Activated T-helper 1 cell treated with Interleukin-2 at 50 U/mL for 16 hours (primary cell): ENCODE measurements at places on chromosomes 6 and 20.

DNA sequence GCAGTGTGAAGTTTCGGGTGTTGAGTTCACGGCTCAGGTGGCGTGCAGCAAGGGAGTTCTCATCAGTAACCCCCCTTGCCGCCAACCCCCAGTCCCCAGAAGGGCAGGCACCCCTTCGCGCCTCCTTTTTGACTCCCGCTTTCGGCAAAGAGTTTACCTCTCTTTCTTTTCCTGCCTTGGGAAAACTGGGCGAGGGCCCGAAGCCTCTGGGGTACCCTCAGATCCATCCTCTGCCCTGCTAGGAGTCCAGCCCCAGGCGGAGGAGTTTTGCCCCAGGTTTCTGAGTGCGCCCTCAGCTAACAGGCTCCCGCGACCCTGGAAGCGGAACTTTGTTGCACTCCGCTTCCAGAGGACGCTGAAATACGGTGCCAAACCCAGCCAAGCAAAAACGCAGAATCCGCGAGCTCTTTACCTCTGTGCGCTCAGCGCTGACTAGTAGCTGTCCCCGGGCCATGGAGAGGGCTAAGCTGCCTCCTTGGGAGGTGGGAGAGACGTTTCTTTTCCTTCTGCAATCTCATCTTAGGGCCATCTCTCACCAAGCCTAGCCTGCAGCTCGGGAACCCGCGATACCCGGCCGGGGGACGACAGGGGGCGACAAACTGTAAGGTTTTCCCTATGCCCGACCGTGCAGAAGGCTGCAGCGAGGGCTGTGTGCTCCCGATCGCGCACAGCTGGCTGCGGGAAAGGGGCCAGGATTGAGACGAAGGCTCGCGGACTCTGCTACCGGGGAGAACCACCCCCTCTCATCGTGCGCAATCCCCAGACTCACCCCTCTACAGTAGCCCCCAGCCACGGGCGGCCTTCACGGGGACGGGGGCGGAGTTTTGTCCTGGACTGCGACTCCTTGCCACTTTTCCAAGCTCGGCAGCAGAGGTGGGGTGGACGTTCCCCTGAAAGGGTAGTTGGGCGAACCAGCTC, 2.7 kb upstream of the PAX1 start:
- no peak for DNase-seq

DNA sequence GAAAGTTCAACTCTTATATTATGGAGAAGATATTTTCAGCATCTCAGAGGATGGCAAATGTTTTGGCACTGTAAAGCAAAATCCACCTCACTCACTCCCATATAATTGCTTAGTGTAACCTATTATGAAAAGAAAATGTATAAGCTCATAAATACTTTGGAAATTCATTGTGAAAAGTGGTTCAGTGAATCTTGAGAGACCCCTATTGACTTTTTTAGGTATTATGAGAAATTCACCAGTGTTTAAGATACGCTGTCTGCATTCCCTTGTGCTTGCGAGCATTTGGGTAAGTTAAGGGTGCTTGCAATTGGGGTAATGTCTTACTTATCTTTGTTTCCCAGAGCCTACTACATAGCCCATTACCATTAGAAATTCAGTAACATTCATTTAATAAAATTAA, 66.3 kb upstream of the BMP5 start:
- DNase-seq = no peak

GRCh38 chr6:43668151-43669028, 19.2 kb downstream of the MRPS18A start:
- no peak for DNase-seq

DNA sequence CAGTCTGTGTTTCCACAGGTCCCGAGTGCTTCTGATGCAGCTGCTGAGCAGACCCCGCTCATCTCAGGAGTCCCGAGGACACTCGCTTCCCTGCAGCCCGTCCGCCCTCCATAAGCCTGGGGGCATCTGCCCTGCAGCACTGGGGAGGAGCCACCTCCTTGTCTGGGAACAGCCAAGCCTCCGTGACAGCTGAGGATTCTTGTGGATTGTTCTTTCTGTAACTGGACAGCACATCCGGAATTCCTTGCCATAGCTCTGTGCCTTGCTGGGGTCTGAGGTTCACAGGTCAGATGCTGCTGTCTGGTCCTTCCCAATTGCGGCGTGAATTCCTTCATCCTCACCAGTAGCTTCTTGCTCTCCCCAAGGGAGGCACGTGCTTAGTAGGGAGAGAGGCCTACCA, 38.4 kb upstream of the FNDC1 start:
- no peak for DNase-seq

GRCh38 chr20:2805689-2806350, 5.4 kb upstream of the CPXM1 start:
- no peak for DNase-seq

GRCh38 chr6:143058987-143059386, 1.7 kb upstream of the AIG1 start:
- DNase-seq = no peak

DNA sequence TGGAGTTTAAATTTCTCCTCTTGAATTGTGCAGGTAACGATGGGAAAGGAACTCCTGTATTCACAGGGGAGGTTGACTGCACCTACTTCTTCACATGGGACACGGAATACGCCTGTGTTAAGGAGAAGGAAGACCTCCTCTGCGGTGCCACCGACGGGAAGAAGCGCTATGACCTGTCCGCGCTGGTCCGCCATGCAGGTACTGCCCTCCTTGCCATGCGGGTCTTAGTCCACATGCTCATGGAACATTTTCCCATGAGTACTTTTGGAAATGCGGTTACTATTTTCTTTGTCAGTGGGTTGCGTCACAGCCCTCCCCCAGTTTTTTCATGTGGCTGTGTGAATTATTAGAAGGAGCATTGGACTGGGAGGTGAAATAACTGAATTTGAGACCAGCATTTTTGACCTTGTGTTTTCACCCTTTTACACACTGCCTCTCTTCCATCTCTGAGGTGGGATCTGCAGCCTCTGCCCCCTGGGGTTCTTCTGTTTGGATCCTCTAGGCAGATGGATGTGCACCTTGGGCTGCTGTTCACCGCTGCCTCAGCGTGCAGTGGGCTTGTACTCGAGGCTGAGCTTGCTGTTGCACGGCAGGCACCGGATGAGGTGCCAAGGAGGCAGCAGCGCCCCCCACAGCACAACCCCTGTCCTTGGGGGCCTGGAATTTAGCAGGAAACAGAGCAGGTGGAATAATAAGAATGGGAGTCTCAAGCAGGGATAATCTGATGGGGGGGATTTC, 71.8 kb downstream of the IGF2R start:
- DNase-seq = no peak

- DNase-seq = no peak
Observed at GRCh38 chr6:29678114-29678513, 2.8 kb downstream of the ZFP57 start.

DNA sequence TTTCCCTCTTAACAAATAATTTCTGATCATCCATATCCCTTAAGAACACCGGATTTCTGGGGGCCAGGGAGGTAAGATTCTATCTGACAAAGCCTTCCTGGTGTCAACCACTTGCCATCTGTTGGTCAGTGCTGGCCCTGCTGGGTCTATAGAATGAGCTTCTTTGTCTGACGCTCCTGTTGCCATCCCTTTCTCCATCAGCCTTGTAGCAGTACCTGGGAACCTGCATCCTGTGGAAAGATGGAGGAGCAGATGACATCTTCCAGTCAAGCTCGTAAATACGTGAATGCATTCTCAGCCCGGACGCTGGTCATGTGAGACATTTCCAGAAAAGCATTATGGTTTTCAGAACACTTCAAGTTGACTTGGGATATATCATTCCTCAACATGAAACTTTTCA, 36.6 kb downstream of the MYB start:
- DNase-seq = no peak

GRCh38 chr6:14454473-14454775, 336.9 kb downstream of the CD83 start:
- DNase-seq = peak; percentile 10

GRCh38 chr6:139325125-139325524, 33.3 kb upstream of the TXLNB start:
- no peak for DNase-seq

GRCh38 chr6:137165375-137166246, 7.8 kb downstream of the IL22RA2 start:
- no peak for DNase-seq

DNA sequence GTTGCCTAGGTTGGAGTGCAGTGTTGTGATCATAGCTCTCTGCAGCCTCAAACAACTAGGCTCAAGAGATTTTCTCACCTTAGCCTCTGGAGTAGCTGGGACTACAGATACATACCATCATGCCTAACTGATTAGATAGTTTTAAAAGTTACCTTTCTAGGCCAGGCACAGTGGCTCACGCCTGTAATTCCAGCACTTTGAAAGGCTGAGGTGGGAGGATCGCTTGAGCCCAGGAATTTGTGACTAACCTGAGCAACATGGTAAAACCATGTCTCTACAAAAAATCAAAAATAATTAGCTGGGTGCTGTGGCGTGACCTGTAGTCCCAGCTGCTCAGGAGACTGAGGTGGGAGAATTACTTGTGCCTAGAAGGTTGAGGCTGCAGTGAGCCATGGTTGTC, 41.2 kb downstream of the SLC17A5 start:
- no peak for DNase-seq

DNA sequence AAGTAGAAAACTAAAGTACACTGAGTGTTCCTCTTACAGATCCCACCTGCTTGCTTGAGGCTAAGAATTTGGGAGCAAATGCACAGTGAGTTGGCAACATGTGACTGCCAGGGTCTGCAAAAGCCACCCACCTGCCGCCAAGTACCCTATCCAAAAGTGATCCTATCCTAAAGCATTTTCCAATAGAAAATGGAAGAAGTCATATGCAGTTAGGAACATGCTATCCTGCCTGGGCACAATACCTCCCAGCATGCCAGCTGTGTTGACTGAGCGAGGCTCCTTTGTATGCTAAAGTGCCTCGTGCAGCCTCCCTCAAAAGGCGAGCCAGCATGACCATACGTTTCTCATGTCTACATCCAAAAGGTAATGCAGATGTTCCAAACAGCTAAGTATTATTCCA, 52.7 kb downstream of the TRAF3IP2 start:
- no peak for DNase-seq

DNA sequence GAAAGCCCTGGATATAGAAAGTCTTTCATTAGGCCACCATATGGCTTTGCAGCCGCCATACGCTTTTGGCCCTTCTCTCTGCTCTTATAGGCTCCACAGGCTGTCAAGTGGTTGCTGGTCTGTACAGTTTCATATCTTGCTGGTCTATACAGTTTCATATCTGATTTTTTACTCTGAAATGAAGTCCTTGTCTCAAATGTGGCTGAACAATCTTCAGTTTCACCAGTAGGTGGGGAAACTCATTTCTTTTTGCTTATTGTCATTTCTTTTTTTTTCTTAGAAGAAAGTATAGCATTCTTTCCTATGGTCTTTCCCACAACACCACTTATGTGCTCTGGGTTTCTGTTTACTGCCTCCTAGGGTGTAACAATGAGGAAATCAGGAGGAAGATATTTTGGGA, 771.4 kb upstream of the MMS22L start:
- no peak for DNase-seq

GRCh38 chr6:99282479-99283062, 66.9 kb downstream of the FAXC start:
- no peak for DNase-seq

GRCh38 chr20:25158043-25158442, 37.5 kb upstream of the ENTPD6 start:
- no peak for DNase-seq

DNA sequence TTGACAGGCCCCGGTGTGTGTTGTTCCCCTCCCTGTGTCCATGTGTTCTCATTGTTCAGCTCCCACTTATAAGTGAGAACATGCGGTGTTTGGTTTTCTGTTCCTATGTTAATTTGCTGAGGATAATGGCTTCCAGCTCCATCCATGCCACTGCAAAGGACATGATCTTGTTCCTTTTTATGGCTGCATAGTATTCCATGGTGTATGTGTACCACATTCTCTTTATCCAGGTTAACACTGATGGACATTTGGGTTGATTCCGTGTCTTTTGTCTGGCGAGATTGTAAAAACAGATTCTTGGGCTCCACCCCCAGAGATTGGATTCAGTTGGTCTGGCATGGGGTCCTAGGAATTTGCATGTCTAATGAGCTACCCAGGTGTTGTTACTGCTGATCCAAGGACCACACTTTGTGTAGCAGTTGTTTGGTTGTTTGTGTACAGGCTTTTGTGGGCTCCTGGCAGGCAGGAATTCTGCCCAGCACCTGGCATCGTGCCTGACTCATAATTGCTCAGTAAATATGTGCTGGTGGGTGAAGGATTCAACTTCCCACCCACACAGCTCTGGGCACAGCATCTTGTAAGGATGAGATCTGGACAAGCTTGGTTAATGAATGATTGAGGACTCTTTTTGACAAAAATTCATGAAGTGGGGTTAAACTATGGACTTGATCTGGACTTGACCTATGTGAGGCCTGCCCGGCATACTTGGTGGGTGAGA, 5.2 kb downstream of the TOX2 start:
- no peak for DNase-seq

DNA sequence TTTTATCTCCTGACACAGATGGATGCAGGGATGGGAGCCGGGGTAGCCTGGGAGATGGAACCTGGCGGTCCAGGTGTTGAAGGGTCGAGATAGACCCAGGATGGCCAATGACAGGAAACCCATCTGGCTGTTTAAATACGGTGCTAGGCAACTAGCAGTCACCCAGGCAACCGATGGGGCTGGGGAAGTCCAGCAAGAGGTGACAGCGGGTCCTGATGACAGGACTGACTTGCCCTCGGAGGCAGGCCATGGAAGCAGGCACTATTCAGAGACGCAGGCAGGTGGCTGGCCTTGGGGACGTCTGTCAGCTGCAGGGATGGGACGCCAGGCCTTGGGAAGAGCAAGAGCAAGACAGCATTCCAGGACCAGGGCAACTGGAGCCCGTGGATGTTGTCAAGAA, 135.4 kb upstream of the RALGAPA2 start:
- no peak for DNase-seq

- no peak for DNase-seq
Observed at GRCh38 chr6:137231895-137232294, 12.7 kb upstream of the IFNGR1 start.

DNA sequence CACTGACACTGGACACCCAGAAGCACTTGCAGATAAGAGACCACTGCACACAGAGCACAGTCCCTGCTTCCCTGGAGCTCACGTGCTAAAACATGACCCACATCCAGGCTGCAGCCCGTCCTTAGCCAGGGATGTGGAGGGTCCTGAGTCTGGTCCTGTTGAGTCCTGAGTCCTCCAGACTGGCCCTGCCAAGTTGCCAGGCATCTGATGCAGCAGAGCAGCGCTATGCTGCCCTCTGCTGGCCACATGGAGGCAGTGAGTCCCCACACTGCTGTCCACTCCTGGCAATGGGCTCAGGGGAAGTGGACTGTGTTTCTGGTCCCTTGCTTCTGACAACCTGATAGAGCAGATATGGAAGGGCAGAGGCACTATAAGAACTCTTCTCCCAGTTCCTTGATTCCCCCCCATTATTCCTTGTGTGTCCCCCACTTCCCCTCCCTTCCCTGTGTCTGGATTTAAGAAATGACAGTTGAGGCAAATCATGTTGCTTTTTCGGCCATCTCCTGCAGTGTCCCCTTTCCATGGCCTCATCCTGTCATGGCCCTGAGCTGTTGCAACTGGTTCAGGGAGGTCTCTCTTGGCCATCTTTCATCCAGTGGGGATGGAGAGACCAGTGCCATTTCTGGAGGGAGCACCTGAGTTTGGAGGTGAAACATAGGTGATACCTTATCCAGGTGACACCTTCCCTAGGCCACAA, 86.0 kb downstream of the DHX35 start:
- peak; percentile 52 for DNase-seq

GRCh38 chr6:1987640-1988039, 257.8 kb downstream of the GMDS start:
- DNase-seq = no peak

GRCh38 chr6:142223938-142224337, 76.9 kb downstream of the VTA1 start:
- no peak for DNase-seq
